ENCODE measurements at places on chromosomes 2 and 18. TPM values are rescaled to one million over a fixed set of nuclear protein-coding genes. Genes with fewer than 3 reads are reported as not detected.

The CXCR2 gene
- not detected for total RNA-seq

The MAL gene
- total RNA-seq = not detected

The TCF7L1 gene
- total RNA-seq = 2.3 TPM

The CYS1 gene
- not detected for total RNA-seq

The ANKRD30B gene
- total RNA-seq = not detected

The AGPS gene
- total RNA-seq = 85.1 TPM

The FBLN7 gene
- total RNA-seq = 1.8 TPM

The RAMP1 gene
- not detected for total RNA-seq

The TIGD1 gene
- total RNA-seq = 1.6 TPM

The CNDP1 gene
- total RNA-seq = not detected

The TEKT4 gene
- total RNA-seq = not detected

The SGO2 gene
- total RNA-seq = 14.1 TPM

The UPP2 gene
- not detected for total RNA-seq

The CHST9 gene
- total RNA-seq = not detected

The MC2R gene
- total RNA-seq = not detected

The FOXI3 gene
- total RNA-seq = not detected

The CPLX4 gene
- total RNA-seq = not detected

The CDK15 gene
- 0.30 TPM for total RNA-seq

The SAG gene
- under 0.01 TPM for total RNA-seq

The GAD1 gene
- total RNA-seq = 0.97 TPM

The DSC1 gene
- total RNA-seq = not detected

All from epithelial cell of umbilical artery (primary cell).